ENCODE measurements at places on chromosomes 11 and 22.
A peak's percentile ranks its signal among the peaks of the same experiment; 100 is the strongest.

DNA sequence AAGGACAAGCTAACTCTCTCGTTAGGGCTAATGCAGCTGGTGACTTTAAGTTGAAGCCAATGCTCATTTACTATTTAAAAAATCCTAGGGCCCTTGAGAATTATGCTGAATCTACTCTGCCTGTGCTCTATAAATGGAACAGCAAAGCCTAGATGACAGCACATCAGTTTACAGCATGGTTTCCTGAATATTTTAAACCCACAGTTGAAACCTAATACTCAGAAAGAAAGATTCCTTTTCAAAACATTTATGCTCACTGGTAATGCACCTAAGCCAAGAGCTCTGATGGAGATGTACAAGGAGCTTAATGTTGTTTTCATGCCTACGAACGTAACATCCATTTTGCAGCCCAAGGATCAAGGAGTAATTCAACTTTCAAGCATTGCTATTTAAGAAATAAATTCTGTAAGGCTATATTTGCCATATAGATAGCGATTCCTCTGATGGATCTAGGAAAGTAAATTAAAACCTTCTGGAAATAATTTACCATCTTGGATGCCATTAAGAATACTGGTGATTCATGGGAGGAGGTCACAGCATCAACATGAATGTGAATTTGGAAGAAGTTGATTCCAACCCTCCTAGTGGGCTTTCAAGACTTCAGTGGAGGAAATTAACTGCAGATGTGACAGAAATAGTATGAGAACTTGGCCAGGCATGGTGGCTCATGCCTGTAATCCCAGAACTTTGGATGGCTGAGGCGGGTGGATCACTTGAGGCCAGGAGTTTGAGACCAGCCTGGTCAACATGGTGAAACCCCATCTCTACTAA is 14.5 kb downstream of the XNDC1N start:
- DNase-seq = no peak

GRCh38 chr11:72119198-72119597 is 6.7 kb upstream of the ANAPC15 start:
- DNase-seq = no peak

DNA sequence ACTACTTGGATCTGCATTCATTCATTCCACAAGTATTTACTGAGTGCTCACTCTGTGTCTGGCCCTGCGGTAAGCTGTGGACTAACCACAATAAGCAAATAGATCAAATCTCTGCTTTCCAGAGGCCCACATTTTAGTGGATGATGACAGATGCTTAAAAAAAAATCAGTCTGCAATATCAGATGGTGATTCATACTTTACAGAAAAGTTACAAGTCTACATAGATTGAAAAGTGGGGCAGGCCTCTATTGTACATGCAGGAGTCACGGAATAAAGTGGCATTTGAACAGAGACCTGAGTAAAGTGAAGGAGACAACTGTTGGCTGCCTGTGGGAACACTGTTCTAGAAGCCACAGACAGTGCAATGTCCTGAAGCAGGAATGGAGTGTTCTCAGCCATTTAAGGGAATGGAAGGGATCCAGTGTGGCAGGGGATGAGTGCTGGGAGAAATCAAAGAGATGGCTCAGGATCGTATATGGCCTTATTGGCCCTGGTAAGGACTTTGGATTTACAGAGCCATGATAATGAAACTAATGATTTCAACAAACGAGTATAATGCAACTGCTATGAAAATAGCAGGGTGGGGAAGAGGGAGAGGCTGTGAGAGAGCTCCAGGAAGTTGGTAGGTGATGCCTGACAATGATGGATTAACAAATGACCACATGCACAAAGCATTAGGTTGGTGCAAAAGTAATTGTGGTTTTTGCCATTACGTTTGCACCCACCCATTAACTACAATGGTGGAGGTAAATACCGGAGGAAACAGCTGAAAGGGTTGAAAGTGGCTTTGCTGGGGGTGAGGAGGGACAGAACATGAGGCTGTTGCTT is 31.1 kb downstream of the TMEM45B start:
- no peak for DNase-seq

DNA sequence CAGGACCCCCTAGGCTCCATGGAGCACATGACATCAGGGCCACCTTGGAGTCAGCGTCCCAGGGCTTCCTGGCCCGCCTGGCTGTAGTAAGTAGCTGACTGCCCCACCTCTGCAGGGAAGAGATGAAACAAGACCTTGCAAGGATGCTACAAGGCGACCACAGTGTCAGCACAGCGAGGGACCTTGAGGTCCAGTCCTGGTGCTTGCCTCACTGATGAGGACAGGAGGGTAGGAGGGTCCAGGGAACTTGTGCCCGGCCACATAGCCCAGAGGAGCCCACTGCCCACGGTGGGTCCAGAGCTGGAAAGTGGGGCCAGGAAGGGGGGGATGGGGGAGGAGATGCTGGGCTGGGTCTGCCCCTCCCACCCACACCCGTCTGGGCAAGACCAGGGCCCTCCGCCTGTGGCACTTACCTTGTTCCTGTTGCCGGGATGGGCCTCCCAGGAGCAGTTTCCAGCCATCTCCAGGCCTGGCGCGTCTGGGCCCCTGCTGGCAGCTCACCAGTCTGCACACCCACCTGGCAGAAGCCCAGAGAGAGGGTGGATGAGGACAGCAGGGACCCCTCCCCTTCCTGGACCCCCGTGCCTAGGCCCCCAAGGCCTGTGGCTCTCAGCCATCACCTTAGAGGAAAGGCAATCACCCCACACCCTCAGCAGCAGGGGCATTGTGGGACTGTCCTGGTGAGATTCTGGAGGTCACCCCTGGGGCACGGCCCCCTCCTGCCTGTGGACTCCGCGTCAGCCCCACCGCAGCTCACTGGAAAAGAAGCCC is 3.4 kb downstream of the MRGPRF start:
- DNase-seq = no peak

DNA sequence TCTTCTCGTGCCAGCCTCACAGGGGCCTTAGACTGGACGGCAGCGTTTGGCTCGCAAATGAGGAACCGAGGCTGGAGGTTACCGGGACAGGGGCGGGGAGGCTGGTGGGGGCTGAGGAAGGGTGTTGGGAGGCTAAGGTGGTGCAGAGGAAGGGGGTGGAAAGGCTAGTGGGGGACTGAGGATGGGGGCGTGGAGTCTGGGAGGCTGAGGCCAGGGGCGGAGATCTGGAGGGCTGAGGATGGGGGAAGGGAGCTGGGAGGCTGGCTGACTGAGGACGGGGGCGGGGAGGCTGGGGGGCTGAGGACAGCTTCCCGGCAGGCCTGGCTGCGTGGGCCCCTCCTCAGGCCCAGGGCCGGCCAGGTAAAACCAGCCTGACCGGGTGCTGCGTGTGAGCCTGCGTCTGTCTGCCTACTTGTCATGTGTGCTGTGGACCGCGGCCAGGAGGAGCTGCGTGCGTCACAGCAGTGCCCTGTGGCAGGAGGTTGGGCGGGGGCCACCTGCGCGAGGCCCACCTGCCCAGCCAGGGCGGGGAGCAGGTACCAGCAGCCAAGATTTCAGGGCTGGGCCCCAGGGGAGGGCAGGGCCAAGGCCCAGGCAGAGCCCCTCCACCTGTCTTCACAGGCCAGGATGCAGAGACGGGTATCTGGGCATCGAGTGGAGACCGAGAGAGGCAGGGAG is 9.4 kb upstream of the PIM3 start:
- peak; percentile 38 for DNase-seq

- no peak for DNase-seq
Observed at GRCh38 chr11:8641332-8641731, 41.1 kb downstream of the TRIM66 start.

DNA sequence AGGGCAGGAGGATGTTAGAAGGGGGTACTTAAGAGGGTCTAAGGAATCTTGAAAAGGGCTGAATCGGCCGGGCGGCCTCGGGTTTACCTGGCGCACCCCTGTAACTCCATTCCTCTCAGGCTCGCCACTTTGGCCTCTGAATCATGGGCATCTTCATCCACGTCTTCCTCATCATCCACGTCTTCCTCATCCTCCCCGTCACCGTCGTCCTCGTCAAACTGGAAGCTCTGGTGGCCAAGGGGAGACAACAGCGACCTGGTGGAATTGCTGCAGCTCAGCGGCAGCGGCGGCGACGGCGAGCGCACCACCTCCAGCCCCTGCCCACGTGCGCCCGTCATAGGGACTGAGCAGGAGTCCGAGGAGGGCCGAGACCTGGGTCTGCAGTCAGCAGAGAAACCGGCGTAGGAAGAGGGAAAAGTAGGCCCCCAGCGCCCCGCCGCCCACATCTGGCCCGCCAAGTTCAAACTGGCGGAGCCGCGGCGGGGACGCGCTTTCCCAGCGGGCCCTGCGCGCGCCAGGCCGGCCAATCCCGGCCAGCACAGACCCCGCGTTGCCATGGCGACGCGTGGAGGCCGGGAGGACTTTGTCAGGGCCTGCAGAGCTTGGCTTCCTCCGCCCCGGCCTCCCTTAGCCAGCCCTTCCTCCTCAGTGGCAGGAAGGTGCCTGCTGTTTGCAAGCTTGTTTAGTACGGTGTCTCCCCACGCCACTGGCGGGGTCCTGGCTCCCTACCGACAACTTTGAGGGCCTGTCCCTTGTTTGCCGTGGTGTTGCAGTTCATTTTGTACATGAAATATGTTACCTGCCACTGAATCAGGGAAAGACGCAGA is at the start of gene CCDC34:
Gene CCDC34, minus strand, starts transcription at position 467 of the 827 bp plus-strand sequence. Its CDS starts 21 bp downstream, at position 446.
- DNase-seq = peak; percentile 96

DNA sequence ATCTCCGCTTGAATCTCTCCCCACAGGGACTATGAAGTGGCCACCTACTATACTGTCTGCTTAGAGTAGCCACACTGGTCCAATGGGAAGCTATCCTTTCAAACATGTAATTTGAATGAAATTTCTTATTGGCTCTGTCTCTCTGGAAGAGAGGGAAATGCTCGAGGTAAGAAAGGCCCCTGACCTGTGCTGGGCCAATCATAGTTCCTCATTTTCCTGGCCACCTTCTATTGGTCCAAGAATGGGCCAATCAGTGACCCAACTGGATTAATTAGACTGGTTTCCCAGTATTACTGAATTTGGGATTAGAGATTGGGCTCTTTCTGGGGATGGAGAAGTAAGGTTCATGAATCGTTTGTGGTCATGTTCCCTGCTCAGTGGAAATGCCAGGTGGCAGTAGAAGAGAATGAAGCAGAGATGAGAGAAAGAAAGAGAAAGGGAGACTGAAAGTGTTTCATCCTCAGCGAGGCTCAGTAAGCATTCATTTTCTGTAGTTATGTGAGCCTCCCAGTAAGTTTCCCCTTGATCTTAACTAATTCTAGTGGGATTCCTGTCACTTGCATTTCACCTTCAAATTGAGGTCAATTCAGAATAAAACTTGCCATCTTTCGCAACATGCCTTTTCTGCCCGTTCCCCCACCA is 8.4 kb upstream of the MMP20 start:
- DNase-seq = no peak

GRCh38 chr11:122123263-122123929 is 7.4 kb upstream of the BLID start:
- DNase-seq = no peak

GRCh38 chr11:46414466-46414796 is 22.9 kb upstream of the CHRM4 start:
- no peak for DNase-seq

DNA sequence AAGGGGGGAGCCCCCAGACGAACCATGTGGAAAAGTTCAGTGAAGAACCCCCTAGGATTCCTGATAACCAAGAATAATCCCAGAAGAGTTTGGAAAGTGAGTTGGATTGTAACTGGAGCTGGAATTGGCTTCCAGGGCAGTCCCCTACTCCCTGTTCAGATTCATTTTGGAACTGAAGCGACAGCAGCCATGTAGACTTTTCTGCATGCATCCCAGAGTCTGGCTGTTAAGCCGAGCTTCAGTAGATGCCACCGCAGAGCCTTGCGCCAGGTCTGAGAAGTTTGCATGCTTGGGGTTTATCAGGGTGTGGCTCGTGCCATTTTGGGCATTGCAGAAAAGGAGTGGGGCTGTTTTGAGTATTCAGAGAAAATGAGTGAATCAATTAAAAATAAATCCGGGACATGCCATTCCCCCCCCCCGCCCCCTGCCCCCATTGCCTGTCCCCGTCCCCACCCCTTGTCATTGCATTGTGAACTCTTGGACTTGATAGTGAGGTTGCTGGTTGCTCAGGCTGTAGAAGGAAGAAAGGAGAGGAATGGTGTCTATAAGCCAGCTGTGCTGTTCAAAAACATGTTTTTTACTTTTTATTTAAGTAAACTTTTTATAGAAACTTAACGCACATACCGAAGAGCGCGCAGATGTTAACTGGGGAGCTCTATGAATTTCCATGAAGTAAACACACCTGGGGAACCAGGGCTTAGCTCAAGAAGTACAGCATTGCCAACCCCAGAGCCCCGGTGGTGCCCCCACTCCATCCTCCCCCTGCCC is 71.2 kb downstream of the LDLRAD3 start:
- DNase-seq = no peak

DNA sequence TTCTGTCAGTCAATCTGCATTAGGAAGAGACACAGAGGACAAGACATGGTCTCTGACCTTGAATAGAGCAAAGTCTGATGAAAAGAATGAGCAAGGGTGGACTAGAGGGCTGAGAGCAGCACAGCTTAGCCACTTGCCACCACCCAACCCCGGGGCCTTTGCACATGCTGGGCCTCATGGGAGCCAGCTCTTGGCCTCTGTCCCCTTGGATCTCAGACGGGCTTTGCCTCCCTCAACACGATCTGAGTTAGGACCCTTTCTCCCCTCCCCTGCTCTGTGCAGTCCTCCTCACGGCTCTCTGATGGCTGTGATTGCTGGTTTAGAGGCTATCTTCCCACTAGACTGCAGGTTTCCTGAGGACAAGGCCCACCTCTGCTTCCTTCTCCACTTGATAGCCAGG is 131.6 kb upstream of the B3GAT1 start:
- DNase-seq = no peak

- peak; percentile 54 for DNase-seq
Observed at GRCh38 chr11:41201156-41201555, 258.3 kb downstream of the LRRC4C start.
